ENCODE measurements at places on chromosomes 5 and 9. TPM values are rescaled to one million over a fixed set of nuclear protein-coding genes. Genes with fewer than 3 reads are reported as not detected.
A peak's percentile ranks its signal among the peaks of the same experiment; 100 is the strongest.

Gene SH3PXD2B
- total RNA-seq: 19.9 TPM

Gene CCDC69
- 23.4 TPM for total RNA-seq

Gene ZNF483
- total RNA-seq: 27.4 TPM

Gene TMEM252
- not detected for total RNA-seq

Gene PAX5
- 0.32 TPM for total RNA-seq

Gene C9orf153
- total RNA-seq: not detected

Gene PHF19
- 33.6 TPM for total RNA-seq

Gene IFNK
- total RNA-seq: not detected

DNA sequence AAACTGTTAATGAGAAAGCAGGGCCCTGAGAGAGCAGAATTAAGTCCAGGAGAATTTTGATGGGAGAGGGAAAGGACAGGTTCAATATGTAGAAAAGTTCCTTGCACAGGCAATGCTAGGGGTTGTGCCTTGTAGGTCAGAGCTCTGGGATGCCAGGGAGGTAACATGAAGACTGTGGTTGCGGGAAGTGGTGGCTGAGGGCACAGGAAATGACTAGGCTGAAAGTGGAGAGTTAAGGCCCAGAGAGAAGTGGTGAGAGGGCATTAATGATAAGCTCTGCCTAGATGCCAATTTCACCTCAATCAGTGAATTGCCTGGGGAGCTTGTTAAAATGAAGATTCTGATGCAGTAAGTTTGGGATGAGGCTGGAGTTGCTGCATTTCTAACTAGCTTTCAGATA is 31.5 kb upstream of the PPP3R2 start:
- no peak for DNase-seq

- peak; percentile 52 for DNase-seq
Observed at GRCh38 chr9:38417003-38417945, 7.0 kb downstream of the IGFBPL1 start.

DNA sequence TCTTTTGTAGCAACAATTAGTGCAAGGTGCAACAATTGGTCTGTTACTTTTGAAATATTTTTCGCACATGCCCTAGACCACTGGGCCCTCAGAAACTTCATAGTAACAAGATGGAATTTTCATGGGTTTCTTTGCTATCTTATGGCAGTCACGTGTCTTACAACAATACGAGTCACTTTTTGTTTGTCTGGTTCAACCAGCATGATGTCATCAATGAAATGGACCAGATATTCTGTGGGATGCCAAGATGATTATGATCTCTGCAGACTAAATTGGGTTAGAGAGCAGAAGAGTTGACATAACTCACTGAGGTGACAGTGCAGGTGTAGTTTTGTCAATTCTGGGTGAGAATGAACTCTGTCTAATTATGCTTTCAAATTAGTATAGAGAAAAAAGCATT is 239.6 kb upstream of the RIOK2 start:
- DNase-seq: no peak

GRCh38 chr5:7991125-7991821 is 122.3 kb downstream of the MTRR start:
- DNase-seq: peak; percentile 8

DNA sequence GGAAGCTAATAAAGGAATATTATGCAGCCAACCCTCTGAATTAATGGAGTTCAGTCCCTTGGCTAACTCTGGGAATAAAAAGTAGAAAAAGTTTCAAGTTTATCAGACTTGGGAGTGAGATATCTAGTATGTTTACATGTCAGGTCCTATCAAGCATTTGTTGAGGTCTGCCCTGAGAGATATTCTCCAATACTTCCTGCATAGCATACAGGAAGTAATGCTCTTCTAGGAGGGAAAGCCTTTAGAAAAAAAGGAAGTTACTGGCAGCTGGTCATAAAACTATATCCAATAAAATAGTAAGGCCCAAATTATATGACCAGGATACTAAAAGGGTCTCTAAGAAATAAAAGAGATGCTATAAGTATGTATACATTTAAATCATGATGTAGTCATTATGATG is 594.1 kb upstream of the FTMT start:
- DNase-seq: no peak

DNA sequence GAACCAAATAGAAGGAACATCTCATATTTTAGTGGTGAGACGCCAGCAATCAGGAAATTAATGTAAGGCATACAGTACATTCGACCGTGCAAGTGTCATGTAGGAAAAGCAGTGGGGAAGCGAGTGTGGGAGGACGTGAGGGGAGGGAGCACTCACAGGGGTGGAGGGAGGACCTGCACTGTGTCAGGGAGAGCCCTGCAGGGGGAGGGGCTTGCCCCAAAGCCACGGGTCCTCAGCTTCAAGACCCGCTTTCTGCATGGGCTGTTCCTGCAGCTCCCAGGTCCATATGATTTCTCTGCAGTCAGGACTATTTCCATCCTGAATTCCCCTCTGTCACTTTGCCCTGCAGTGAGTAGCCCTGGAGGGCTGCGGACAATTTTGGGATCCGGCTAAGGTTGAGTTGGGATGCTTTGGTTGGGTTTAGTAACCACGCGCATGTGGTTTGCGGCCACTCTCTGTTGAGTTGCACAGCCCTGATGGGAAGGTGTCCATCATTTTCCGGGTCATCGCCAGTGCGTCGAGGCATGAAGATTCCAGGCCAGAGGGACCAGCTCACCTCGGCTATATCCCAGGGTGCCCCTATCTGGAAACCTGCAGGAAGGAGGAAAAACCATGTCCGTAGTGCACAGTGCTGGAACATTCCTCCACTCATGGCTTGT is 61.9 kb downstream of the IRX1 start:
- no peak for DNase-seq

GRCh38 chr5:68232277-68232676 is 16.7 kb downstream of the PIK3R1 start:
- DNase-seq: no peak

GRCh38 chr5:59416451-59416850 is 477.1 kb downstream of the PDE4D start:
- no peak for DNase-seq

- peak; percentile 75 for DNase-seq
Observed at GRCh38 chr9:5838884-5839571, 6.1 kb upstream of the ERMP1 start.
